ENCODE measurements at places on chromosomes 3 and 15. TPM values are rescaled to one million over a fixed set of nuclear protein-coding genes. Genes with fewer than 3 reads are reported as not detected.

Gene C2CD4A
- total RNA-seq = 2.7 TPM

- DNase-seq = no peak
Measured at GRCh38 chr15:60695713-60696522, 217.0 kb upstream of the ICE2 start.

DNA sequence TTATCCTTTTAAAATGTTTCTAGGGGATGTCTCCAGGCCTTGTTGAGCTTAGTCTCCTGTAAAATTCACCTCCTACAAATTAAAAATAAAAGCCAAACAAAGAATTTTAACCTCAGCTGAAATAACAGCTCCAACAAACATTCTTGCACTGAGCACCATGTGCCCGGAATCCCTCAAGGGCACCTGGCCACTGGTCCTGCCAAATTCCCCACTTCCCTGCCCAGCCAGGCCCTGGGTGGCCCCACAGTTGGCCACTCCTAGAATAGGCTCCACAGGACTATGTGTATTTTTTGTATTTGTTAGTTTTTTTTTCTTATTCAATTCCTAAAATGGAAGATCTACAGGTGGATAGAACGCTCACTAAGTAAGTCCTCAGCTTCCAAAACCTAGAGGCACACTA lies 33.1 kb upstream of the PLA2G4E start:
- no peak for DNase-seq

- DNase-seq = no peak
Measured at GRCh38 chr3:60756241-60757030, 494.8 kb downstream of the FHIT start.

GRCh38 chr3:119898478-119899191 lies 116.7 kb downstream of the NR1I2 start:
- no peak for DNase-seq

DNA sequence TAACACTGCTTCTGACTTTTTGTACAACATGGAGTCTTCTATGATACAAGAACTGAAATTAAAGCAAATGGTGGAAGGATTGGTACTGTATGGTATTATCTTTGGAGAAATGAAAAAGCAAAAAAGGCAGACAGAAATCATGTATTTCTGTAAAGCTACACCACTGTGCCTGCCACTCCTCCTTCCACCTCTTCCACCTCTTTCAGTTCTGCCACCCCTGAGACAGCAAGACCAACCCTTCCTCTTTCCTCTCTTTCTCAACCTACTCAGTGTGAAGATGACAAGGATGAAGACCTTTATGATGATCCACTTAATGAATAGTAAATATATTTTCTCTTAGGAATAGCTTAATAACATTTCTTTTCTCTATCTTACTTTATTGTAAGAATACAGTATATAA lies 57.0 kb downstream of the CD200 start:
- no peak for DNase-seq

GRCh38 chr3:43010638-43011037 lies 31.5 kb downstream of the GASK1A start:
- DNase-seq = no peak
